H4 (cell line): ENCODE measurements at places on chromosomes 5 and 9.

- DNase-seq = no peak
Observed at GRCh38 chr5:139687656-139688055, 39.5 kb downstream of the CXXC5 start.

GRCh38 chr9:86893811-86894490 is 53.4 kb downstream of the GAS1 start:
- no peak for DNase-seq

DNA sequence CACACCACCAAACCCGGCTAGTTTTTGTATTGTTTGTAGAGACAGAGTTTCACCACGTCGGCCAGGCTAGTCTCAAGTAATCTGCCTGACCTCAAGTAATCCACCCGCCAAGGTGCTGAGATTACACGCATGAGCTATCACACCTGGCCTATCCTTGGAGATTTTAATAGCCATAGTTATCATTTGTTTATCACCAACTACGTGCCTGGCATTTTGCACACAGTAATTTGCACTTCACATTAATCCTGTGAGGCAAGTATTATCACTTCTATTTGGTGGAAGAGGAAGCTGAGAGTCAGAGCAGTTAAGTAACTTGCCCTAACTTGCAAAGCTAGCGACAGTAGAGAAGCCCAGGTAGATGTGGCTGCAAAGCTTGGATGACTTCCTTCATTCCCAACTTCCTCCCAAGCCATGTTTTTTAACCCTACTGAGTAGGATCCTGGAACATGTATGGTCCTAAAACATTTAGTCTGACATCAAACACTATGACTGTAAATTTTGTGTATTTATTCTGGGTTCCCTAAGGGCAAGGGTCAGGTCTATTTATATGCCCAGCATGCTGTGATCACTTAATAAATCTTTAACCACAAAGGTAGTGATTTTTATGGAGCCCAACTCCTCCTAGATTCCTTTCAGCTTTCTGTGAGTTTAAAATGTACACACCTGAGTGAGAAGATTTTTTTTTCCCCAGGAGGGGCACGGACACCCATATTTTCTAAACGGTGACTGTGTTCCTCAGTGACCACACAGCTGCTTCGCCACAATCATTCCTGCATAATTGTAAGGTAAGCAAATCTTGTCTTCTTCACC is 100.2 kb upstream of the RAI14 start:
- no peak for DNase-seq

DNA sequence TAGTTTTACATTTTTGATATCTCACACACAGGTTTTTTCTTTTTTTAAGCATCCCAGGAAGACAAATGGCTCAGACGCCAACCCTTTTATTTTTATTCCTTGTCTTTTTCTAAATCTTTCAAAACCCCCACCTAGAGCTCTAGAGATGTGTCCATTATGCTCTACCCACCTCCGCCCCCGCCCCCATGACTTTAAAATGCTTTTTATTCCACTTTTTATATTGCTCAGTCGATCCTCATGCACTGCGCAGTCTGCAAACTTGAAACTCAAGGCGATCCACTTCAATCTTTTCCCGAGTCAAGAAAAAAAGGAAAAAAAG is 411 bp upstream of the MAT2B start:
- no peak for DNase-seq

DNA sequence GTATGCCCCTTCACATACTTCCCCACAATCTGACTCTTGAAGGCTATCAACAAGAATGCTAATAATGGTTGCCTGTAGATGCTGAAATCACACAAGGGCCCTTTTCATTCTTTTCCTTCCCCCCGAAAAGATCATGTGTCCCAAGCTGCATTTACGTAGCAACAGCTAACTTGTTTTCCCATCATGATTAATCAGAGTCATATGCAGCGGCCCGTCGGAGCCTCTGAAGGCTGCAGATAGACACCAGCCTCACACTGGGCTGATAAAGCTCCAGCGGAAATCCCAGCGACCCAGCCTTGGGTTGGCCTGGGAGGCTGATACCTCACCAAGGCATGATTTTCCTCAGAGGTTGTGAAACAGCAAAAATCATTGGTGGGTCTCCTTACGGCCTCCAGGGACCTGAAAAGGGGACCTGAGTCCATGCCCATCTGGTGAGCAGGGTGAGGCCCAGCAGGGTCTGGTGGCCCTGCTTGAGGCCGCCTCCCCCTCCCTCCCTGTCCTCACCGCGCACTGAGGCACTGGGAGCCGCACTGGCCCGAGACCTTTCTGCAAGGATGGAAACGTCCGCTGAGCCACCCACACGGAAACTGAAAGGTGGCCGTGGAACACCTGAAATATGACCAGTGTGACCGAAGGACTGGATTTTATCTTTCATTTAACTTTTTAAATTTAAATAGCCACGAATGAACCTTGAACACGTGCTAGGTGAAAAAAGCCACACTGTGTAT is 114.2 kb upstream of the PHYKPL start:
- DNase-seq = no peak

GRCh38 chr9:114905170-114905940 is 25.0 kb downstream of the TNFSF8 start:
- no peak for DNase-seq

DNA sequence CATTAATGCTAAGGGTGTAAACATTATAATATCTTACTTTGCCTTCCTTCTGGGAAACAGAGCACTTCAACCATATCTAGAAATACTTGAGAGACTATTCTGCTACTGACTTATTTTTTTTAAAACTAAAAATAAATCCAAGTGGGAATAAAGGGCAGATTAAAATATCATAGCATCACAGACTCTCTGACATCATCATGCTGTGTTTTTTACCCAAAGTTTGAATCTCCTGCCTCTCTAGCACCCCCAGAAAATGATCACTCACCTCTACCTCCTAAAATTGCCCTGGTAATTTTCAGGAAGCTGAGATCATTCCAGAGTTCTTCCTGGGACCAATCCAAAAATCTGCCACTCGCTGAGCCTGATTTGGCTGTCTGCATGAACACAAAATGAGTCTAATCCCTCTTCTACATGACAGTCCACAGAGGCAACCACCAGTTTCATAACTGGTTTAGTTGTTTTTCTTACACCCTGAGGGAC is 813.8 kb upstream of the DMAC1 start:
- DNase-seq = no peak

GRCh38 chr5:81207009-81207408 is 26.1 kb upstream of the CKMT2 start:
- DNase-seq = no peak

DNA sequence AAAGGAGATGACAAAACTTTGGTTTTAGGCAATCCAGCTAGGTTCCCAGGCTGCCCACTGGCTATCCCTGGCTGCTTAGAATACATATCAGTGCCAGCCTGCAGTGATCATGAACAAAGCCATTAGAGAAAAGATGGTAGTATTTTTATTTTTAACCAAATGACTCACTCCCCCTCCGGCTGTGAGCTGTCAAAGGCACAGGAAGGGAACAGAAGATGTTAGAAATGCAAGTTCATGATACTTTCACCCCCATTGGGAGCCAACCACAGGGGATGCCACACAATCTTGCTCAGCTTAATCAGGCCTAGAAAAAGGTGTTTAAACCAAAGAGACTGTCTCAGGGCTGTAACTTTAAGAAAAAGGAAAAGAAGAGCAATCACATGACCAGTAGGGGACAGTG is 70.3 kb upstream of the ASTN2 start:
- DNase-seq = peak; percentile 32

DNA sequence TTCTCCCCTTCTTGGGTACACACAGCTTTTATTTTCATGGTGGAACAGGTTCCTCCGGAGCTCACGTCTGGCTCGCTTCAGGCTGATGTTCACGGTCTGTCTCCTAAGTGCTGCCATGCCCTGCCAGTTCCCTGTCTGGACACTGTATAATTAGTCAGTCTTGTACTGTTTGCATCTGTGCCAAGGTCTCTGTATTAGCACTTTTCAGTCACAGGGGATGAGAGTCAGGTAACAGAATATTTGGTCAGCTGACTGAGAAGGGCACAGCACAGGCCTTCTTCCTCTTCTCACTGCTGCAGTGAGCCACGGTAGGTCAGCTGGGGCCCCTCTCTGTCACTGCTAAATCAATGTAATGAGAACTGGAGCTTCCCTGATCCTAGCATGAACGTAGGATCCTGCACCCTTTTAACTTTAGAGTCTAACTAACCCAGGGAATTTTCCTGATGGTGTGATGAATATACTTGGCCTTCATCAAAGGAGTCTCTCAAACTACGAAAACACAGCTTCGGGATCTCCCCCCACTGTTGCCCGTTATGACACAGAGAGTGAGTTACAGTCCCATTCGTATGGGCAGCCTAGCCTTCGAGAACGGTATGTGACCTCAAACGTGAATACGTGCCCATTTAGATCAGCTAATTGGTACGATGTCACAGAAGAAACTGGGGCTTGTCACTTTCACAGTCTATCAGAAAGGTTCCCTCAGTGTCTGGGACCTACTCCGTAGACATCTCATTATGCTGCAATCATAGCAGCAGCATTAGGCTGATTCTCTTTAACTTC is 354.1 kb upstream of the RFX3 start:
- DNase-seq = no peak

DNA sequence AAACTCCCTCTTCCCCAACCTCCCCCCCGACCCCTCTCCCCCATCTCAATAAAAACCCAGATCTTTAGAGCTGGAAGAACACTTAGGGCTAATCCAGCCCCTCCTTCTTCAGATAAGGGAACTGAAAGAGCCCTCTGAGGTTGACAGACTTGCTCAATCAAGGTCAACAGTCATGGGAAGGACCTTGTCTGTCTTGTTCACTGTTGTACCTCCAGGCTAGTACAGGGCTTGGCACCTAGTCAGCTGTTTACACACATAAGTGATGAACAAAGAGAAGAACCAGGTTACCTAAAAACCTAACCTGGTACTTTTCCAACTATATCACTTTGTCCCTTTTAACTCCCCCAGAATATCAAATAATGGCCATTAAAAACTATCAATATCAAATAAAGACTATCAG is 2.4 kb downstream of the TTC39B start:
- no peak for DNase-seq

DNA sequence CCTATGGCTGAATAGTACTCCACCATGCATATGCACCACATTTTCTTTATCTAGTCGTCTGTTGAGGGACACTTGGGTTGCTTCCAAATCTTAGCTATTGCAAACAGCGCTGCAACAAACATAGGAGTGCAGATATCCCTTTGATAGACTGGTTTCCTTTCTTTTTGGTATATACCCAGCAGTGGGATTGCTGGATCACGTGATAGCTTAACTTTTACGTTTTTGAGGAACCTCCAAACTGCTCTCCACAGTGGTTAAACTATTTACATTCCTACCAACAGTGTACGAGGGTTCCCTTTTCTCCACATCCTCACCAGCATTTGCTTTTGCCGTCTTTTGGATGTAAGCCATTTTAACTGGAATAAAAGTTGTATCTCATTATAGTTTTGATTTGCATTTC is 142.6 kb downstream of the TARS1 start:
- no peak for DNase-seq

GRCh38 chr9:135009794-135010585 is 77.5 kb upstream of the OLFM1 start:
- no peak for DNase-seq

GRCh38 chr9:113913426-113914195 is 37.5 kb downstream of the ZNF618 start:
- no peak for DNase-seq

- no peak for DNase-seq
Observed at GRCh38 chr9:110707419-110707818, 38.8 kb downstream of the MUSK start.

DNA sequence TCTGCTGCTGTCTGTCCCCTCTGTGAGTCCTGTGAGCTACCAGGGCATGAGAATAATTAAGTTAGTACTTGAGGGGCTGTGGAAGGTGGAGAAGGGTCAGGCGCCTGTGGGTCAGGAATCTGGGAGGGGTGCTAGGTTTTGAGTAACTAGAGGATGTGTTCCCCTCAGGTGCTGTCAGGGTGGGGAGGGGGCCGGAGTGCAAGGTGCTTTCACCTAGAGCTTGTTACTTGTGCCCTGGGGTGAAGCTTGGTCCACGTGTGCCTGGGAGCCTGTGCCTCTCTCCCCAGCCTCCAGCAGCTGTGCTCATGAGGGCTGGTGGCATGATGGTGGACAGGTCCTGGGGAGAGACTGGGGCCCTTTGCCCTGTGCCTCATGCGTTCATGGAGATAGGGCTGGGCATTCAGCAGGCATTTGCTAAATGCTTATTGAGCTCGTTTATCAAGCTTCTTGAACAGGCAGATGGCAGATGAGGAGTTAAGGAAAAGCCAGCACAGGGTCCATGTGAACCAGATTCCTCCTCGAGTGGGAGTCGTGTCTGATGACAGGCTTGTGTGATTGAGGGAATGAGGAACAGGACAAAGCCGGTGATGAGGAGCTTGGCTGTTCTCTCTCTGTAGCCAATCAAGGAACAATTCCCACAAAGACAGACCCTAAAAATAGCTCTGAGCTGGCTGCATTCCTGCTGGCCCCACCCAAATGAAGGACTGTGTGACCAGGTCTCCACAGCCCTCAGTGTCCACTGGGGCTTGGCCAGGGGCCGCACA is 40.9 kb downstream of the CACNA1B start:
- no peak for DNase-seq

DNA sequence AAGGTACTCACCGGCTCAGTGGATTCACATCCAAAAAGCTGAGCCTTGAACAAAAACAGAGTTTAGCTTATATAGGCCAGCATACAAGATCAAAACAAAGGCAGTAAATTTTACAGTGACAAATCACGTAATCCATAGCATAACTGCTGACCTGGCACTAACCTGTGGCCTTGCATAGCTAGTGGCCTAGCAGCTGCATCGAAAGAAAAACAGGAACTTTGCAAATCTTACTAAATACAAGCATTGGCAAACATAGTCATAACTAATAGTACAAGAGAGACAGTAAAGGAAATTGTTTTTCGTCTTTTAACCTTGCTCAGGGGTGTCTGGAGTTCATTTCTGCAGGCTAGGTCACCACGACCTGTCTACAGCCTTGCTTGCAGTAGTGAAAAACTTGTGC is 4.8 kb downstream of the HSDL2 start:
- no peak for DNase-seq

DNA sequence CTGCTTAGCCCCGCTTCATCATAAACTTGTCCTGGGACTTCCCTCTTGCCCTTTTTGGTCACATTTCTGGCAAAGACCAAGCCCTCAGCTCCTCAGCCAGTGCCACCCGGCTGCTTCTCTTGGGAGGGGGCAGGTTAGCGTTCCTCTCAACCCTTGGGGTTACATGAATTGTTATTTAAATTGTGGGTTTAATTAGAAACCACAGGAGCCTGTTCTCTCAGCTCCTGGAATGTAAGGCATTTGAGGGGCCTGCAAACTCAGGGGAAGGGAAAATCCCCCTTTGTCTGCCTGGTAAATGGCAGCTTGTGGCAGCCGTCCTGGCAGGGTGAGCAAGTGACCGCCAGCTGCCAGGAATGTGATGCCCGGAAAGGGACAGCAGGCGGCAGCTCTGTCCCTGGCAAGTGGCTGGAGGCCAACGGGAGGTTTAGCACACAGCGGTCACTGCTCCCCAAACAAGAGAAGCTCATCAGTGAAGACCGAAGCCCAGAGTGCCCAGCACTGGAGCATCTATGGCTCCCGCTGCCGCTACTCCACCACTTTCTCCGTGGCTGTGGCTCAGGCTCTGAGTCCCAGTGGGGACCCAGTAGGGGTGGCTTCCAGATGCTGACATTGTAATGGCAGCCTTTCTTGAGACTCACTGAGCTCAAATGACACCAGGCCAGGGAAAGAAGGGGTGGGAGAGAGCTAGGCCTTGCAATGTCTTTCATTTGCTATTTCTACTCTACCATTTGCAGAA is 51.7 kb downstream of the SHB start:
- peak; percentile 95 for DNase-seq

- DNase-seq = peak; percentile 85
Observed at GRCh38 chr9:108565651-108566378, 290.0 kb downstream of the ACTL7B start.

- DNase-seq = no peak
Observed at GRCh38 chr9:125948887-125949596, 201.9 kb downstream of the PBX3 start.
